Umbilical cord (tissue), 2 donors: ENCODE measurements at places on chromosomes 16 and 17.

DNA sequence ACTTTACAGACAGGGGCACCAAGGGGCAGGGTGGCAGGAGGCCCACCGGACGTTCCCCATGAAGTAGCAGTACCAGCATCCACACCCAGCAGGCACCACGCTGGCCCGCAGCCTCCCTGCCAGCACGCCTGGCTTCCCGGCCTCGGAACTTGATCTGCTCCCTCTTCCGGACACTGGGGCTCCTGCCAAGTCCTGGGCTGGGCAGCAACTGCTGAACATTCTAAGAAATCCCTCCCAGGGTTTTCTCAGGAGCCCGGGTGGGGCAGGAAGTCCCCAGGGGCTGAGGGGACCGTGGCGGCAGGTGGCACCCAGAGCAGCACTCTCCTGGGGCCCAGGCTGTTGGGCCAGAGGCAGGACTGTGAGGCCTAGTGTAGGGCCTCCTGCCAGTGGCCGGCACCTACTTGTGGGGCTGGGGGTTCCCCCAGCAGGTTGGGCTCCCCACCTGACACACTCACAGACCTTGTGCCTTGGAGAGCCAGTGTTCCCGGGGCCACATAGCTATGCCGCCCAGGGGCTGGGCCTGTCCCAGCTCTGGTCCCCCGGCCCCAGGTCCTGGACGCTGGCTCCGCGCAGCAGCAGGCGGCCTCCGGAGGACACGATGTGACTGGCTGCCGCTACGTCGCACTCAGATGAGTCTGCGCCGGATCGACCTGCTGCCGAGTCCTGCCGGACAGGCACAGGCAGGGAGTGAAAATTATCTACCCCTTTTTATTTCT, 86.2 kb upstream of the CBX4 start:
- DNase-seq, result peak; percentile 64

DNA sequence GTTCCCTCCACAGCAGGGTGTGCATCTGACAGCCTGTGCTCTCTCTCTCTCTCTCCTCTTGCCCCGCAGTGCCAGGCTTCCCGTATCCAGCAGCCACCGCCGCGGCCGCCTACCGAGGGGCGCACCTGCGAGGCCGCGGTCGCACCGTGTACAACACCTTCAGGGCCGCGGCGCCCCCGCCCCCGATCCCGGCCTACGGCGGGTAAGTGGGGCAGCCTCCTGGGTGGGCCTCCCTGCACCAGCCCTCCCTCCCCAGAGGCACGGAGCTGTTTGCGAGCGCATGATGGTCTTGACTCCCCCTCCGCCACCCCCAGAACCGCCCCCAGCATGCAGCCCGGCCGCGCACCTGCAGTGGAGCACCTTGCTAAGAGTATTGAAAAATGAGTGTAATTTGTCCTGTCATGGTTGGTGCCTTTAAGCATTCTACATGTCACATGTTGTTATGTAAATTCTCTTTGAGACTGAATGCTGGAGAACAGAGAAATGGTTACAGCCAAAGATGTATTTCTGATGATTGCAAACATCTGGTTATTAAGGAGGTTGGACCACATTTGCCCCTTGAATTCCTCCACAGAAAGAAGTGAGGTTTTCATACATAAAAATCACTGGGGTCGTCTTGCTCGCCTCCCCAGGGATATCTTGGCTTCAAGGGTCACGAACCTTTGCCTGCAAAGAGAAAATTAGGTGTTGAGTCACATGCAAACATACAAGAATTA, 321.3 kb downstream of the RBFOX1 start:
- DNase-seq, result no peak

DNA sequence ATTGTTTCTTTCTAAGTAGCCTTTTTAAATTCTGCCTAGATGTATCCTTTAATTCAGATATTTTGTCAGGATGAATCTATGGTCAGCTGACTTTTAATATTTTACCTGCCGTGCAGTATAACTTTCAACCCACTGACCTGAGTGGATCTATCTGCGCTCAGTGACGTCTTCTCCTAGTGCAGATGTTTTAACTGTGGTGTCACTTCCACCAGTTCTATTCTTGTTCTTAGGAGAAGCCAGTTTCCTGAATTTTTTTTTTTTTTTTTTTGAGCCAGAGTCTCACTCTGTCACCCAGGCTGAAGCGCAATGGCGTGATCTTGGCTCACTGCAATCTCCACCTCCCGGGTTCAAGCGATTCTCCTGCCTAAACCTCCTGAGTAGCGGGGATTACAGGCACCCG, 5.0 kb upstream of the TM4SF5 start:
- DNase-seq, result no peak

DNA sequence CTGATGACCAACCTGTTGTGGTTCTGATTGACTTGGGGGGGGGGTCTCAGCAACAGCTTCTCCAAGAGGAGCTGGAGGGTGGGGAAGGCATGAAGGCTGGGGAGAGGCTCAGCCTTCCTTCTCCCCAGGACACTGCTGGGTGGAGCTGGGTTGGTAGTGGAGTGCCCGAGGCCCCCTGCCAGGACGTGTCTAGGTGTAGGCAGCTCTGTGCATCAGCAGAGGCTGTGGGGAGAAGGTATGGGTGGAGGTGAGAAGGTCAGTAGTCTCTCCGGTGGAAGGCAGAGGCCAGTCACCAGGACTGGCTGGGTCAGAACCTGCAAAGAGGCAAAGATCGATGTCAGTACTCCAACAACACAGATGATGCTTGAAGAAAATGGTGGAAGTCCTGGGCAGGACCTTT, 3.9 kb downstream of the CHAD start:
- no peak for DNase-seq

GRCh38 chr16:19997734-19998133, 76.0 kb downstream of the GPR139 start:
- no peak for DNase-seq

DNA sequence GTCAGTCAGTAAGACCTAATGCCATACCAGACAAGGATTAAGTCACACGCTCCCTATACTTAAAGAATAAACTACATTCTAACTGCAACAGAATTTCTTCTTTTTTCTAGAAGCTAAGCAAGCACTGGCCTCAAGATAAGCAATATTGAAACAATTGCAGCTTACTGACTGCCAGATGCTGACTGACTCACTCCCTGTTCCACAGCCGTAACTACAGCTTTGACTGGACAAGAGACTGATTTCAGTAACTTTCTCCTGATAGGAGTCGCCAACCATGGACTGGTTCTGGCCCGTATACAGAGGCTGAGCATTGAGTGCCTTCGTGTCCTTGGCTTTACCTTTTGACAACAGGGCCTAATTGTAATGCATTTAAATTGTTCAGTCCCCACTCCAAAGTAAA, 67.9 kb downstream of the TRIM37 start:
- peak; percentile 58 for DNase-seq

- DNase-seq, result no peak
Observed at GRCh38 chr16:71956486-71956885, 43.7 kb downstream of the PKD1L3 start.

GRCh38 chr16:53740476-53740875, 36.5 kb downstream of the FTO start:
- DNase-seq, result peak; percentile 20

GRCh38 chr16:75341564-75342307, 90.3 kb upstream of the BCAR1 start:
- peak; percentile 56 for DNase-seq

DNA sequence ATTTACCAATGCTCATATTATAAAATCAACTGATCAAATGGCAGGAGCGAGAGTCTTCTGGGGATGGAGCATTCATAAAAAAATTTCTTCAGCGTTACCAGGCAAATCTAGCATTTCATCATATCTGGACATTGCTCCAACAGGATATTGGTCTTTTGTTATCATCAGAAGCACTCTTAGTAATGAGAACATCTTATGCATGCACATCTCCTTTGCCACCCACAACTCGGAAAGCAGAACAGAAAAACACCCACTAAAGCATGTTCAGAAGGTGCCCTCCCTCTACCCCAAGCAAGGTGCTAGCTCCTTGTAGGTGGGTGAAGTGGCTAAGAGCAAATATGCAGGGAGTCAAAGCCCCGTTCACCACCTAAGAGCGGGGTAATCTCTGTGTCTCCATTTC, 18.9 kb downstream of the ARHGAP17 start:
- no peak for DNase-seq

- no peak for DNase-seq
Observed at GRCh38 chr17:43737722-43738121, 20.9 kb downstream of the SOST start.

DNA sequence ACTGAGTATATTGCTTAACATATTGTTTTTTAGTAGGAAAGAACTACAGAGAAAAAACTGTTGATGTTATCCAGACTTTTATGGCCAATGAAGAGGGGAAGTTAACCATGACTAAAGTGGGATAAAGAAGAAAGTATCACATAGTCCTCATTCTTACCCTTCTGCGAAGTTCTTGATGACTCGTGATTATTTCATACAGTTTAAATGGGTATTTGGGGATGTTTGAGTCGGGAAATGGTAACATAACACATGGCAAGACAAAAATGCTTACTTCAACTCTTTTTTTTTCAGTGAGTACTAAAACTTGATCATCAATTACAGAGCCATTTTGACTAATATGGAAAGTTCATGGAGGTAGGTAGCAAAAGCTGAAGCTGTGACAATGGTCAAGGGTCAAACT, 4.9 kb downstream of the POLG2 start:
- DNase-seq, result no peak

DNA sequence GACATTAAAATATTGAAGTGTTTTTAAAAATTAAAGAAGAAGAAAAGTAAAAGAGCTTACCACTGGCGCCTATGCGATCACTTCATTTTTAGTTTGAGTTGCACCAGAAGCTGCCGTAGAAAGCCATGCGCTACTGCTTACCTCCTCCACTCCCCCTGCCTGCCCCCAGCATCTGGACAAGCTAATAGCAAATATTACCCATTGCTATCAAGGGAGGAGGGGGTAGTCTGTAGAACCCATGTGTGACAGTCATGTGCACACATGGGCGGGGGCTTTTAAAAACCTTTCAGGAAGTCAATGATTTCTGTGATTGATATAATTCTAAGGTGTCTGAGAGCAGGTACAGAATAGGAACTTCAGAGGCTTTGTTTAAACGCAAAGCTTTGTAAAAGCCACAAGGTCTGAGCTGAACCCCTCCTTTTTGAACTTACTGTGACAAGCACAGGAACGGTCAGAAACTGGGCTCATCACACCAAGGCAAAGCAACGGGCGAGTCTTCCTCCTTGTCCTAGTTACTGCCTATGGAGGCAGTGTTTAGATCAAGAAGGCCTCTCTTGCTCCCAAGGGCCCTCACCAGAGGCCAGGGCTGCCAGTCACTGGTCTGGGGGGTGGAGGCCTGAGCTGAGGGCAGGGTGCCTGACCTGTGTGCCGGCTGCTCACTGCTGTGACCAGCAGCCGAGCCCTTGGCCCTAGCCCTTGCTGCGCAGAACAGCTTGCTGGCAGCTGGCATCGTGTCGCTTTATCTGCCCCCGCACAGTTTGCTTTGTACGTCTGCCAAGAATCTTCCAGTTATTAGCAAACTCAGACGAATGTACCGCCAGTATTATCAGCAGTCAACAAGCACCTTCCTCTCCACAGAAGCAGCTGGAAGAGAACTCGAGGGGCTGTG, 15.0 kb downstream of the GINS2 start:
- DNase-seq, result peak; percentile 19

DNA sequence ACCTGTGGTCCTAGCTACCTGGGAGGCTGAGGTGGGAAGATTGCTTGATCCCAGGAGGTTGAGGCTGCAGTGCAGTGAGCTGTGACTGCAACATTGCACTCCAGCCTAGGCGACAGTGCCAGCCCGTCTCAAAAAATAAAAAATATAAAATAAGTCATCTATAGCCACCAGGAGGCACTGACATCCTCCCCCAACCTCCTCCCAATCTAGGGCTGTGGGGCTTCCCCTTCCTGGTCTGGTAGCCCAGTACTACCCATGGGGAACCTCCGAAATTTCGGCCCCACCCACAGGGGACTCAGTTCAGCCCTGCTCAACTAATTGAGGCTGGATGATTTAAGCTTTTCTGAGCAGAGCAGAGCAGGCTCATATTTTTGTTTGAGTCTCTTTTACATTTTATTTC, 3.2 kb downstream of the ZSCAN10 start:
- no peak for DNase-seq

- no peak for DNase-seq
Observed at GRCh38 chr16:49275050-49275730, 6.4 kb downstream of the CBLN1 start.

DNA sequence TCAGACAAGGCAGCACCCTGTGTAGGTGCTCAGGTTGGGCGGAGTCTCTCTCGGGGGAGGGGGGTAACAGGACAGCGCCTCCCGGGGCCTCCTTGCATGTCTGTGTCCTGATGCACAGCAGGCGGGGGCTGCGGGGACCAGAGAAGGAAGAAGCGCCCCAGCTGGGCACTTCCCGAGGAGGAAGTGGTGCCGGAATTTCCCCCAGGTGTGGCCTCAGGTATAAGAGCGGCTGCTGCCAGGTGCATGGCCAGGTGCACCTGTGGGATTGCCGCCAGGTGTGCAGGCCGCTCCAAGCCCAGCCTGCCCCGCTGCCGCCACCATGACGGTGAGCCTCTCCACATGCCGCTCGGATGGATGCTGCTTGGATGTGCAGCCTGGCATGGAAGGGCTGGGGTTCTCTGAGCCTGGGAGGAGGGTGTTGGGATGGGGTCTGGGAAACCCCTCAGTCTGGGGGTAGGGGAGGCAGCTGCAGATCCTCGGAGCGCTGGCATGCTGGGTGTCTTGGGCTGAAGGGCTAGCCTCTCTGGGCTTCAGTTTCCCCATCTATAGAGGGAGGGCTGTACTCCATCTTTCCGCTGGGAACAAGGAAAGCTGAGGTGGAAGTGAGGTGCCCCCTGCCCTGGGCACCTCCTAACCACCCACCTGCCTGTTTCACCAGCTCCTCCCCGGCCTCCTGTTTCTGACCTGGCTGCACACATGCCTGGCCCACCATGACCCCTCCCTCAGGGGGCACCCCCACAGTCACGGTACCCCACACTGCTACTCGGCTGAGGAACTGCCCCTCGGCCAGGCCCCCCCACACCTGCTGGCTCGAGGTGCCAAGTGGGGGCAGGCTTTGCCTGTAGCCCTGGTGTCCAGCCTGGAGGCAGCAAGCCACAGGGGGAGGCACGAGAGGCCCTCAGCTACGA, at the start of gene IL17C:
Gene IL17C, plus strand, starts transcription at position 250 of the 908 bp plus-strand sequence. Its CDS starts 70 bp downstream, at position 320.
- no peak for DNase-seq

DNA sequence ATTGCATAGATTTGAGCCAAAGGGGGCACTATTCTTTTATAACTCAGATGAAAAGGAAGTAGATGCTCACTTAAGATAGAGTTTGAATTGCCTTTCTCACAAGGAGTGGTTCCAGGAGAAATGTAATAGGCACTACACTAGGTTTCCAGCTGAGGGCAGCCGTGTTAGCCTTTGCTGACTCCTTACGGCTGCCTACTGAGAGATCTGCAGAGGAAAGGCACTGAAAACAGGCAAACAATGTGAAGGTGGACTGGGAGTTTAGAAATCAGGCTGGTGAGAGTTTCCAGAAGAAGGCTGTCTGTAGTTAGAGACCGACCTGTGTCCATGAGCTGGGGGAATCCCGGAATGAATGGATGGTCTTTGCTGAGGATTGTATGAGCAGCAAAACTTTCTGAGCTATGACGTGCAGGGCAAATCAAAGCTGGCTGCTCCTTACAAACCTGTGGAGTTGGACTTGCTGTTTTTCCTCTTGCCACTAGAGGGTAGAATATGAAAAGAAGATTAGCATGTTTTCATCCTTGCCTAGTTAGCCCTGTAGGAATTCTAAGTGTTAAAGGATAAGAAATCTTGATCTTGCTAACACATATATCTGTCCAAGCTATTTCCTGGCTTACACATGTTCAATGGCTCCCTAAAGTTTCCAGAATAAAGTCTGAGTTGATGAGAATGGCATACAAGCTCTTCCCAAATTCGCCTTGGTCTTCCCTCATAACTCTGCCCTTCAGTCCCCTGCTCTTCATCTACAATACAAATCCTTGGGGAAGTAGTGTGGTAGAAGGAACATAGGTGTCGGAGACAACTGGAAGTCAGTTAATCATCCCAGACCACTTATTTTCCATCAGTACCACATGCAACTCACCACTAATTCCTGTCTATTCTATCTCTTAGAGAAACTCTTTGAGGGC, 20.1 kb upstream of the TAOK1 start:
- DNase-seq, result peak; percentile 90
